ENCODE measurements at places on chromosomes 6 and 20.

- no peak for DNase-seq
- no peaks in the 10 kb centered on the region for H3K27me3 ChIP-seq
- H3K4me3 ChIP-seq, result no peak overlapping the region
These were observed 162.1 kb downstream of the MTFR2 start for GRCh38 chr6:136087986-136088385.

DNA sequence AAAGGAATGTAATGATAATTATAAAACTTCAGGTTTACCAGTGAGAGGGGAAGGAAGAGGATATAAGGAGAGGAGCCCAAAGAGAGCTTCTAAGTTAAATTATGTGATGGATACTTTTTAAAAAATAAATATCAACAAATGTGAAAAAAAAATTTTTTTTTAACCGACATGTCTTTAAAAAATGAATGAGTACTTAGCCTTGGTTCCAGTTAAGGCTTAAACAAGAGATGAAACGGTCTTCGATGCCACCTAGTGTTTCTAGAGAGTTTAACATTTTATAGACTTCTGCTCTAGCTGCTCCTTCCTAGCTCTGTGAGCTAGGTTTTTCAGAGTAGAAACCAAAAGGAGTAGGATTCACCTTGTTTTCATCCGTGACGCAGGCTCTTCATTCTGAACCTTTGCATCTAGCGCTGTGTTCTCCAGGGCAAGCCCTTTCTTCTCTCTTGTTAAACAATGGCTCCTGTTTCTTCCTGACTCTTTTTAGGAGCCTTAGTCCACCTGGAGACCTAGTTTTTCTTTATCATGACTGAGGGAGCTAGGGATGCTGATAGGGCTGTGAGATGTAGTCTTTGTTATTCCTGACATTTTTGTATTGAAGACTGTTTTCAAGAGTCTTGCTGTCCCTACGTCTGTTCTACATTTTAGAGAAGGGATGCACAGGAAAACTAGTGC lies 42.4 kb upstream of the GNRH2 start:
- peaks cover 20% of the 10 kb centered on the region for H3K36me3 ChIP-seq
- H3K27ac ChIP-seq, result no peak overlapping the region
- no peaks in the 10 kb centered on the region for H3K4me1 ChIP-seq
- DNase-seq, result no peak
- no peaks in the 10 kb centered on the region for H3K27me3 ChIP-seq
- no peak overlapping the region for H3K4me3 ChIP-seq

DNA sequence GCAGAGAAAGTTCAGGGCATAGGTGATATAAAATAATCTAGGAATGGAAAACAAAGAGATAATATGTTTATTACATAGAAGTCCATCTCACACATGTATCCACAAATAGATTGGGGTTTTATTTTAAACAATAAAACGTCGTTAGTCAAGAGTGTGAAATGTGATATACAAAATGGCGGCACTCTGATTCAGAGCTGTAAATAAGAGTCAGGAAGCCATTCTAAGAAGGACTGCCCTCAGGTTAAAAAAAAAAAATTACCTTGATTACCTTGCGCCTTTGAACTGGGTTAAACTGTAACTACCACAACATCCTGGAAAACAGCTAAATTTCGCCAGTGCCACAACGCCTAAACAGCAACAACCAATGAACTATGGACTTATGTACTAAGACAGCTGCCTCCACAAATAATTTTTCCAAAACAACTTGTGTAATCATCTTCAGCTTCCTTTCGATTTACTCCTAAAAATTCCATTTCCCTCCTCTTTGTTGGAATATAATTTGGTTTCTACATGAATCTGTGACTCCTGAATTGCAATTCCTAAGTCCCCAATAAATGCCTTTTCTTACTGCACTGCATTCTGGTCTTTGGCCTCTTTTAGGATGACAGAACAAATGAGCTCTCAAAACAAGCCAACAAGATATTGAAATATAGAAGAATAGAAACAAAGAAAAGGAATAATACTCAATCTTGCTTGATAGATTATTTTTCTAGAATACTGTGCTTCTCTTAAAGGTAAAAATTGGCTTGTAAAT lies 1019.5 kb upstream of the MAP3K7 start:
- no peak overlapping the region for H3K27ac ChIP-seq
- H3K36me3 ChIP-seq, result no peaks in the 10 kb centered on the region
- H3K27me3 ChIP-seq, result no peaks in the 10 kb centered on the region
- H3K4me3 ChIP-seq, result no peak overlapping the region

- no peak overlapping the region for H3K27ac ChIP-seq
- H3K27me3 ChIP-seq, result peaks cover 4% of the 10 kb centered on the region
- no peak overlapping the region for H3K4me3 ChIP-seq
- no peak for DNase-seq
- H3K36me3 ChIP-seq, result no peaks in the 10 kb centered on the region
These were observed 4.3 kb downstream of the SCUBE3 start for GRCh38 chr6:35218021-35218420.

All from naive thymus-derived CD4-positive, alpha-beta T cell (primary cell).